AG09319 (cell line): ENCODE measurements at places on chromosomes 1 and 21.
A peak's percentile ranks its signal among the peaks of the same experiment; 100 is the strongest.

DNA sequence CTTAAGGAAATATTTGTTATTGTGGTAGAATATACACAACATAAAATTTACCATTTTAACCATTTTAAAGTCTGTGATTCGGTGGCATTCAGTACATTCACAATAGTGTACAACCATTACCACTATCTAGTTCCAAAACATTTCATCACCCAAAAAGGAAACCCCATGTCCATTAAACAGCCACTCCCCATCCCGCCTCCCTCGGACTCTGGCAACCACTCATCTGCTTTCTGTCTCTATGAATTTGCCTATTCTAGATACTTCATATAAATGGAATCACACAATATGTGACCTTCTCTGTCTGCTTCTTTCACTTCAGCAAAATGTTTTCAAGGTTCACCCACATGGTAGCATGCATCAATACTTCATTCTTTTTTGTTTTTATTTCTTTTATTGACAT lies 51.3 kb downstream of the PTP4A2 start:
- DNase-seq = no peak

DNA sequence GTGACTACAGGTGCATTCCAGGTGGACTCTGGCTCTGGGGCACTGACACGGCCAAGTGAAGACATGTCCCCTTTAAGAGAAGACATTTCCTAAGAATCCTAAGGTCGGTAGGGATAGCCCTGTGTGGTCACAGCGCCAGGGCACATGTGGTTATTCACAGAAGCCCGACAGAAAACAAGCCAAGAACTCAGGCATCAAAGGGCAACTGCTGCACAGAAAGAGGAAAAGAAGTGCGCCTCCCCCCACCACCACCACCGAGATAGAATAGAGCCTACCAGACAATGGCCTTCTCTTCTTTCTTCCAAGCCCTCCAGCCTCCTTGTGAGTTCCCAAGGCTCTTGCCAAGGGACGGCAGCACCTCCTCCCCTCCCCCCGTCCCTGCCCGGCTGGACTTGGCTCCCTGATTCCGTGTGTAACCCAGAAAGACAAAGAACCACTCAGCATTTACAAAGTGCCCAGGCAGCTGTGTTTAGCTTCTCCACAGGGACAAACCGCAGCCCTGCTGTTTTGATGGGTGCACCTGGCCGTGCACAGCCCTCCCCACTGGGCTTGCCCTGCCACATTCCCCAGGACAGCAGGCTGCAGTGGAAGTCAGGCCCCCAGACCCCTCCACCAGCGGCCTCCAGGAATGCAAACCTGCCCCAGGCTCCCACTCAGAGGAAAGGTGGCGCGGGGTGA lies 30.2 kb downstream of the TMPRSS2 start:
- DNase-seq = no peak

DNA sequence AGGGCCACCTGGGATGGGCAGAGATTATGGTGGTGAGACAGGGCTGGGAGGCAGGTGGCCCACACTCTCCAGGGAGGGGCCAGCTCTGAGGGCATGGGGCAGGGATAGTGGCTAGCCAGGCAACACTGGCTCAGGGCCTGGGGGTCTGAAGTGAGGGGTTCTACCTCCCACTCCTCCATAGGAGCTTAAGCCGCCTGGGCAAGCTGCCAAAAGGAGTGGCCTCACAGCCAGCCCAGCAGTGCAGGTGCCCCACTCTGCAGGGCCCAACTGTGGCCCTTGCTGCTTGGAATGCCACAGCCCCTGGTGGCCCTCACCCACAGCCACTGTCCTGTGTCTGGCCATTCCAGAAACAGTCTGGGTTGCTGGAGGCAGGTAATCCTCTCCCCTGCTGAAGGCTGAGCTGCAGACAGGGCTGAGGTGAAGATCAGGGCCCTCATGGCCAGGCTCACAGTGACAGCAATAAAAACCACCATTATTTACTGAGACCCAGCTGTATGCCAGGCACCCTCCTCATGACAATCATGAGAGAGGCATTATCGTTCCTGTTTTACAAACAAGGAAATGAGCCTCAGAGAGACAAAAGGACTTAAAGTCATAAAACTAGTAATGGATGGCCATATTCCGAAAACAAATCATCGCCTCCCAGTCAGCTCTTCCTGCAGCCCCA lies 31.0 kb downstream of the KIF21B start:
- no peak for DNase-seq

DNA sequence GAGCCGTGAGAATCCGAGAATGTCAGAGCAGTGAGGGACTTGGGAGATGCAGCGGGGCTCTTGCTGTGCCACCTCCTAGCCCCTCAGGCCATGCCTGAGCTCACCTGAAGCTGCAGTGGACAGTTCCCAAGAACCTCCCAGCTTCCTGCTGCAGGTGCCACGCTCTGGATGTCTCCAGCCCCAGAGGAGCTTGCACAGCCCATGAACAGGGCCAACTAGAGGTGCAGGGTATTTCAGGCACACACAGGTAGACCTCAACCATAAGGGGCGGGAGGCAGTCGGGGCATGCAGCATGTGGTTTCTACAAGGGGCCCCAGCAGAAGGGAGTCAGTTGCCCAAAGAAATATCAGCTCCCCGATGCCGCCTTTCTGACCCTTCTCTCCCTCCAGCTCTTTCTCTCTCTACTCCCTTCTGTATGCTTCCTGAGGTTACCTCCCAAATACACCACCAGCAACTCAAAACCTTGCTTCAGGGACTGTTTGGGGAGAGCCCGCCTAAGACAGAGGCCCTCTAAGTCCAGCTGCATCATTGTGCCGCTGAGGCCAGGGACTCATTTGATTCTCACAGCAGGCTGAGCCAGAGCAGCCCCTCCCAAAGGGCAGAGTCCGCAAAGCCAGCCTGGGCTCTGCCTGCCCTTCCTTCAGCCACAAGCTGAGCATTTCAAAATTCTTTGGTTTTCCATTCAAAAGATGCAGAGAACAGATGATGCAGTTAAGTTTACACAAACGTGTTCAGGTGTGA lies 209.8 kb downstream of the MATN1 start:
- no peak for DNase-seq

- DNase-seq = no peak
Measured at GRCh38 chr1:12148160-12148957, 18.4 kb upstream of the TNFRSF1B start.

- DNase-seq = no peak
Measured at GRCh38 chr1:234504969-234505768, 26.2 kb upstream of the TARBP1 start.

- DNase-seq = no peak
Measured at GRCh38 chr1:6354659-6355317, 38.8 kb downstream of the ACOT7 start.

GRCh38 chr1:212665241-212666115 lies 34.2 kb downstream of the BATF3 start:
- DNase-seq = peak; percentile 51

DNA sequence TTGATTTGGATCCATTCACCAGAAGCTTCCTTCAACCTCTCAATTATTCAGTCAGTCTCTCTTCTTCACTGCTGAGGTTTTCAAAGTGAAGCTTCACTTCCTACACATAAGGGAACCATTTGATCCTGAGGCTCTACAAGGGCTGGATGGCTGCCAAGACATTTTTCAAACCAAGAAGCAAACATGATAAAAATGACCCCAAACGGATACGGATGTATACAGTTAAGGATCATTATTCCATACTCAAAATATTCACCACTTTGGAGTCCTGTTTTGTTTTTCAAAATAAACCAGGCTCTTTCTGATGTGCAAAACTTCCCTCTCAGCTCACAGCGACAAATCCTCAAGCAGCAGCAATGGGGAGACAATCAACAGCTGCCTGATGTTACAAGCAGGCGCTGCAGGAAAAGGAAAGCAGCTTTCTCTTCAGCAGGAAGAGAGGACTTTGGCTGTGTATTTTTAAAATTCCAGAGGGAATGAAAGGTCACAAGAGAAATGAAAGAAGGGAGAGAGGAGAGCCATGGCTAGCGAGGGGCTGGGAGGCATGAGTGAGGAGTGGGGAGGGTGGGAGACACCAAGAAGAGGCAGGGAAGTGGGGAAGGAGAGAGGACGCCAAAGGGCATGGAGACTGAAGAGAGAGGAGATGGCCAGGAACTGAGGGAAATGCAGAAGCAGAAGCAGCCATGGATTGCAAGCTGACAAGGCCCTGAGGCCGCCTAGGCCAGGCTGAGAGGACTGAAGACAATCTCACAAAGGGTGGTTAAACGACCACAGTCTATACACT lies 145.4 kb downstream of the SLC45A1 start:
- peak; percentile 70 for DNase-seq

- DNase-seq = no peak
Measured at GRCh38 chr1:51734896-51735745, 118.2 kb downstream of the OSBPL9 start.

DNA sequence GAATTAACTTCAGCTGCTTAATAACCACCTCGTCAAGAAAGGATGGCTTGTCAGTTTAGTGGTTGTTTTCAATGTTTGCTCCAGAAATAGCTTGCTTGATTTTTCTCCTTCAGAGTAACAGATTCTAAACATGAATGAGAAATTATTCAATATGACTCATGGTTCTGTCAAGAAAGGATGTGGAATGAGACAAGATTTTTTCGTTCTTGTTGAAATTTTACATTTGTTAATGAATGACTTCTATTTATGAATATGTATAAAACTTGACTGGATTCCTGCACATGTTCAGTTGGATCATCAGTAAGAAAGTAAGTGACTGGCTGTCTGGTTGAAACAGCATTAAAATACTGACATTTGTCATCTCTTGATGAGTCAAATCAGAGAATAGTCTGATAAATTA lies 38.3 kb downstream of the IFI44 start:
- DNase-seq = no peak

- no peak for DNase-seq
Measured at GRCh38 chr1:84376000-84376910, 22.0 kb upstream of the DNASE2B start.

DNA sequence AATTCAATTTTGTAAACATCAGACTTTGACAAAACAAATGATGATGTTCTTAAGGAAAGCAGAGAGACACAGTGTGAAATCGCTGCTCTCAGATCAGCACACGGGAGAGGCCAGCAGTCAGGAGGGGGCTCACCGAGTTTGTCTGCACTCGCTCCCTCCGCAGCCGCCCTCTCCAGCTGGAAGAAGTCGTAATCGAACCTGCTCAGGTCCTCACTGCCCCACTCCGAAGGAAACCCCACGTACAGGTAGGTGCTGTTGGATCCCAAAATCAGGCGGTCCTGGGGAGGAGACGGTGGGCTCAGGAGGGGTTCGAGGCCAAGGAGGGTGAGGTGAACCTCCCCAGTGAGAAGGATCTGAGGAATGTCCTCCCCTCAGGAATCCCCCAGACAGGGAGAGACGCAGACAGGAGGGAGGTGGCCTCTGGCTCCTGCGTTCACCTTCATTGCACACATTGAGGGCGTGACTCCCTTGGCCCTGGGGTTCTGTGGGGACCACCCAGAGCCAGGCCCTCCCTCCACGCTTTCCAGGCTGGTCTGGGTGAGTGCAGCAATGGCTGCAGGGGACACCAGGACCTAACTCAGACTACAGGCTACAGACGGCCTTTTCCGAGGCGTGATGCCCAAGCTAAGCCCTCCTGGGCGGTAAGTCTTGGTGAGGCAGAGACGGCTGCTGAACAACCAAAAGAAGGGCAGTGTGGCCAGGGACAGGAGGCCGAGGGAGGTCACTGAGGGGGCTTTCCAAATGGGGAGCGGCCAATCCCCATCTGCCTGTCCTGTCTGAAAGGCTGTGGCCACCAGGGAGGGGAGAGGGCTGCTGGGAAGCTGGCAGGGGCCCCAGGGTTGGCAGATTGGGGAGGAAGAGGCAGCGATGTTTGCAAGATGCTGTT lies 65.5 kb downstream of the SCCPDH start:
- DNase-seq = no peak

DNA sequence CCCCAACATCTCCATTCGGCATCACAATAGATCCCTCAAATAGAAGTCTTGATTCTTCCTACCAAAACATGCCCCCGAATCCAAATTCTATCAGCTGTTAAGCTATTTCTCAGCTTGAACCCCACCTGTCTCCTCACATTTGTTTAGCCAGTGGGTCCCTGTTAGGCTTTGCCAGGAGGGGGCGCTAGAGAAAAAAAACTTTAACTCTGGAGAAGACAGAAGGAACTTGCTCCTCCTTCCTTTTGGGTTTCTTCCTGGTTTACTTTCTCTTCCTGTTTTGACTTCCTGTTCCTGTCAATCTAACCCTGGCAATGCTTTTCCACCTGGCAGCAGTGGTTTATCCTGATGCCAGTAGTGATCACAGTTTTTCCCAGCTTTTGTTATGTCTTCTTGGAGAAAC lies 95.6 kb upstream of the KCNK1 start:
- DNase-seq = no peak

DNA sequence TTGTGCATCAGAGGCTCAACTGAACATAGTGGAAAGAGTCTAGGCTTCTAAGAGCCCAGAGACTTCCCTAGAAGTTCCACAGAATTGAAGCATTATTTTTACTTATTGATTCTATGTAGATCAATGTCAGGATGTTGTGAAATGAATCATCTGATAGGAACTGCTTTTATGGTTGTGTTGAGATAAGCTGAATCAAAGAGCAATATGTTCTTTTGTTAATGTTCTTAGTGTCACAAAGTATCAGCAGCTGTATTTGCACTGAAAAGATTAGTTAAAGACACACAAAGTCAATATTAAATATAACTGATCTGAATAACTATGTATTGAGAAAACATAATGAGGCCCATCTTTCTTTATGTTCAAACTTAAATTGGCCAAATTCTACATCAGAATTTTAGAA lies 430.7 kb upstream of the ZRANB2 start:
- DNase-seq = no peak

- DNase-seq = no peak
Measured at GRCh38 chr1:210978316-210978973, 155.5 kb downstream of the KCNH1 start.

DNA sequence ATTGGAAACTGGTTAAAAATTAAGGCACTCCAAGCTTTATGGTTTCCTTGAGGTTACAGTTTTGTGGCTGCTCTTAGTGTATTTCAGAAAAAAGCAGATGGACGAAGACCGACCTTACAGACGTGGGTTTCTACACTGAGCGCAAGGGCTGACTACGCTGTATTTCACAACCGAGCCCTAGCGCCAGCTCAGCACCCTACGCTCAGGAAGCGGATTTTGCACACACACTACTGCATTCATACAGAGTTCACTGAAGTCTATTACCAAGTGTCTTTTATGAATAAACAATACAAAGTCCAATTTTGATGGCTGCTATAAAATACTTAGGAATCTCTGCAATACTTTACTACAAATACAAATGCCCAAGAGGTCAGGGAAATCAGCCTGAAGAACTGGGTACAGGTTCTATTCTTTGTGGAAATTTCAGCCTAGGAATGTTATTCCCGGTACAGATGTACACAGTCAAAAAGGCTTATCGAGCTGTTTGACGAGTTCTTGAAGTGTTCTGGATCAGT lies 23.8 kb downstream of the PTTG1IP start:
- DNase-seq = no peak

DNA sequence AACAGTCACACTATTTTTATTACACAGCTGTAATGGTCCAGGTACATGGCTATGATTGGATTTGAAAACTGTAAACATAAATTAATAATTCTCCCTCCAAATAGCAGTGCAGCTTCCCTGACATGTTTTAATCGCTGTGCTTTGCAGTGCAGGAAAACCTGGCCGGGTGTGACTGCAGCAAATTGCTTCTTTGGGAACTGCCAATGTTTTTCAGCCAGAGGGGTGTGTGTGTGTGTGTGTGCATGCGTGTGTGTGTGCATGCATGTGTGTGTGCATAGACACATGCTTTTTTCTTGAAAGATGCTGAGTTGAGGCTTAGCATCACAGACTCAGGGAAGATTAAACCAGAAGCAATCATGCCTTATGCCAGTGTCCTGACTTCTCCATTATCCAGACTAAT lies 231.2 kb downstream of the PRDM2 start:
- DNase-seq = no peak

- DNase-seq = no peak
Measured at GRCh38 chr1:59553371-59553770, 256.5 kb downstream of the FGGY start.
